ENCODE measurements at places on chromosomes 11 and 22.

GRCh38 chr11:75420224-75421034, 12.6 kb downstream of the KLHL35 start:
- DNase-seq: no peak

- DNase-seq: no peak
Observed at GRCh38 chr11:62842171-62842741, 2.9 kb upstream of the WDR74 start.

DNA sequence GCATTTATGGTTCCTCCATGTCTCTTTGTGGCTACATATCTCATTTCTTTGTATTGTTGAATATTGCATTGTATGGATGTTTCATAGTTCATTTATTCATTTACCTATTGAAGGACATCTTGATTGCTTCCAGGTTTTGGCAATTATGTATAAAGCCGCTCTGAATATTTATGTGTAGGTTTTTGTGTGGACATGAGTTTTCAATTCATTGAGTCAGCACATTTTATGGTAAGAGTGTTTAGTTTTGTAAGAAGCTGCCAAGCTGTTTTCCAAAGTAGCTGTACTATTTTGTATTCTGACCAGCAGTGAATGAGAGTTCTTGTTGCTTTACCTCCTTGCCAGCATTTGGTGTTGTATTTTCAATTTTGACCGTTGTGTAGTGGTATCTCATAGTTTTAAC, 39.2 kb downstream of the KDM2A start:
- DNase-seq: no peak

GRCh38 chr11:64241241-64241490, 271 bp downstream of the FKBP2 start:
- peak; percentile 98 for DNase-seq

DNA sequence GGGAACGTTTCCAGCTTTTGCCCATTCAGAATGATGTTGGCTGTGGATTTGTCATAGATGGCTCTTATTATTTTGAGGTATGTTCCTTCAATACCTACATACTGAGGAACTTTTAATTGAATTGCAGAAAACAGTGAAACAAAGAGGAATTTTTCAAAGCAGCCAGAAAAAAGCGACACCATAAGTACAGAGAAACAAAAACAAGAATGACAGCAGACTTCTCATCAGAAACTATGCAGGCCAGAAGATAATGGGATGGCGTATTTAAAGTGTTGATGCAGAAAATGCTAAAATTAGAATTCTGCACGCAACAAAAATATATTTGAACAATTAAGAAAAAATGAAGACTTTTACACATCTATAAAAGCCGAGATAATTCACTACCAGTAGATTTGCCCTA, 95.4 kb upstream of the TIMP3 start:
- DNase-seq: no peak

DNA sequence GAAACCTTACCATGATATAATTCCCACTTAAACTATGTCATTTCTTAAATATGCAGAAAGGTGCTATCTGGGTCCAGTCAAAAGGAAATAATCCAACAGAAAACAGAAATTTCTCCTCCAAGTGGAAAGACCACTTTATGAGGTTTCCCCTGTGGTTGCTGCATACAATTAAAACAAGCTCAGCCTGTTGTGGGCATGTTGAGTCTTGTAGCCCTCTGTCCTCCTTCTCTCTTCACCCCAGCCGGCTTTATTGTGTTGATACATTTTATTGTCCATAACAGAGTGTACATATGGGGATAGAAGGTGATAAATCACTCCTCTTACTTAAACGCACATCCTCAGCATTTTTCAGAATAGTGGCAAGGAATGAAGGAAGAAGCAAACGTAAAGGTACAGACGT, 126.0 kb upstream of the MTNR1B start:
- no peak for DNase-seq

GRCh38 chr11:10920205-10920604, 62.4 kb upstream of the ZBED5 start:
- DNase-seq: no peak

- no peak for DNase-seq
Observed at GRCh38 chr11:48134221-48134922, 82.2 kb upstream of the OR4B1 start.

DNA sequence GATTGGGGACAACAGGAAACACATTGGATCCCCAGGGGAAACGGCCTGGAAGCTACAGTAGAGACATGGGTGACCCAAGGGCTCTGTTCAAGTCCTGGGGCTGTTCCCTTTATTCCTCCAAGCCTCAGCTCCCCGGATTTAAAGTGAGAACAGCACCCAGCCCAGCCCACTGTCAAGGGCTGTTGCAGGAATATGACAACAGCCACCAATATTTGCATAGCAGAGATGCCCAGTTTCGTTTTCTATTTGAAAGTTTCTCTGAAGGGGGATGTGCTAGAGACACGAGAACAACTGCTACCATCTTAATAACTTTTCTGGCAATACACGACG, 81.1 kb upstream of the WNT7B start:
- peak; percentile 91 for DNase-seq

DNA sequence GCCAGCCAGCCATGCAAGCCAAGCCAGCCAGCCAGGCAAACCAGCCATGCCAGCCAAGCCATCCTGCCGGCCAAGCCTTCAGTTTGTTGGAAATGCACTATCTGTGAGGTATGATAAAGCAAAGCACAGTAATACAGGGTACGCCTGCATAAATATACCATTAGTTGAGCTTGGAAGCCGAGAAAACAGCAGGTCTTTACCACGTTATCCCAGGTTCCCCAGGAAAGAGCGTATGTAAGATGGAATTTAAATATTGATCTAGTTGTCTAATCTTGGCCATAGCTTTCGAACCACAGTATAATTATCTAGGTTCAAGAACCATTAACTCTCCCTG, 24.2 kb downstream of the CCT8L2 start:
- no peak for DNase-seq
